NCI-H524 treated with DMSO at 0.1 percent for 48 hours (cell line): ENCODE measurements at places on chromosomes 16 and 17.

GRCh38 chr16:30748634-30749445 lies 615 bp downstream of the PHKG2 start:
- no peak for DNase-seq

GRCh38 chr16:19837984-19838707 lies 46.5 kb downstream of the GPRC5B start:
- no peak for DNase-seq

GRCh38 chr17:67485666-67486065 lies 108.6 kb downstream of the PITPNC1 start:
- no peak for DNase-seq

GRCh38 chr16:19437280-19437679 lies 19.6 kb downstream of the TMC5 start:
- no peak for DNase-seq

DNA sequence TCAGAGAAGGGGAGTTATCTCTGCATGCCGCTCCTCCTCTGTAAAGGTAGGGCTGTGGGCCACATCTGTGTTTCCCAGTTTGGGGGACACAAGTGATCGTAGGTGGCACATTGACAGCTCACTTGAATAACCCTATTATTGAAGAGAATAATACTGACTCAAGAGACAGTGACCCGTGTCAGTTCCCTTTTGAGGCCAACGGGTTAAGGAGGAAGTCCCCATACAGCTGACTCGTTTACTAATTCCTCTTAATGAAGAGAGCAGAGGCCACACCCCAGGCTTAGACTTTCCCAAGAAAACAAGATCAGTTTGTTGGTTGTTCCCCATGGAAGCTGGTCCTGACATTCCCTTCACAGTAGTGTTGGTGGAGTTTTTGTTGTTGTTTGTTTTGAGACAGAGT lies 33.0 kb downstream of the IL4R start:
- no peak for DNase-seq

- no peak for DNase-seq
Observed at GRCh38 chr16:66904846-66905632, 13.6 kb downstream of the CDH16 start.

GRCh38 chr17:76716146-76716838 lies 5.5 kb upstream of the MXRA7 start:
- no peak for DNase-seq

DNA sequence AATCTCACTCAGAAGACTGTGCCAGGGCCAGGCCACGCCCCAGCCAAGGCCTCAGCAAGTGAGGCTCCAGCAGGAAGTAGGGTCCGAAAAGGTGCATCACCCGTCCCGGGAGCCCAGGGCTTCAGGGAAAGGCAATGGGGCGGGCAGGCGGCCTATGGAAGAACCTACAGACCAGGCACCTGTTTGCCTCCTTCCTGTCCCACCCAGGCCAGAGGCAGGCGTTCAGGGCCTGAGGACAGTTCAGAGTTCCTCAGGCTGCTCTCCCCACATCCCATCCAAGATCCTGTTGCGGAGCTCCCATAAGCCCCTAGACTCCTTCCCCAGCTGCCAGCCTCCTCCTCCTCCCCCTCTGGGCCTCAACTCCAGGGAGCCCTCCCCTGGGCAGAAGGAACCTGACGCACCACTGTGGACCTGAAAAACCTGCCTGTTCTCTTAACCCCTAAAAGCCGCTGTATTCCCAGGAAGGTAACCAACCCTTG lies 2.3 kb downstream of the CLUH start:
- DNase-seq = no peak

- no peak for DNase-seq
Observed at GRCh38 chr16:54533856-54534490, 247.4 kb upstream of the IRX3 start.

GRCh38 chr17:49703557-49704277 lies 4.0 kb downstream of the SLC35B1 start:
- DNase-seq = no peak

DNA sequence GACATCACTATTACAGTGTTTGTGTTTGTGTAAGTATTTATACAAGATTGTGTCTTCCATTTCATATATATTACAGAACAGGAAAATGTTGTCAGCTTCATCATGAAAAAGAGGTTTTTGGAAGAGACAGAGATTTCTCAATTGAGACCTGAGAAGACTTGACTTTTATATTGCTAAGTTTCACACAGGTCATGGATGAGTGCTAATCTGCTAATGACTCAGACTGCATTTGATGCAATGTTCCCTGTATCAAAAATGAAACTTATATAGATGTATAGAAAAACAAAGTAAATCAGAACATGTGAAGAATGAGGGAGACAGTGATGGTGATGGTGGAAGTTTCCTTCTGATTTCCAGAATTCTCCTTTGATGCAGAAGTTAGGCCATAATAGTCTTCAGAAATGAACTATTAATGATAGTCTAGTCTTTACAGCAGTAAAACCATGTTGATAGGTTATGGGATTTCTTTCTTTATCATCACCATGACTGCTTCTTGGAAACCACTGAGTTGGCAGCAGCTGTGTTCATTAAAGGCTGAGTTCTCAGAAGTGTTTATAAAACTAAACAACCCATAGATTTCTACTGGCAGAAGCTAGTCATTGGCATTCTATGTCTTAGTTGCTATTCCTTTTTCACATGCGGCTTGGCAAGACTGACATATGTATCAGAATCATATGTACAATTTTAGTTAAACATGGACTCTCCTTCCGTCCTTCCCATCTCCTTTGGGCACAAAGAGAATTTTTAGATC lies 56.1 kb downstream of the PCTP start:
- DNase-seq = no peak

- DNase-seq = no peak
Observed at GRCh38 chr17:48544349-48545021, 424 bp downstream of the HOXB2 start.

GRCh38 chr16:87634411-87634810 lies 32.1 kb downstream of the JPH3 start:
- no peak for DNase-seq

- no peak for DNase-seq
Observed at GRCh38 chr17:11056926-11057325, 184.1 kb upstream of the SHISA6 start.

DNA sequence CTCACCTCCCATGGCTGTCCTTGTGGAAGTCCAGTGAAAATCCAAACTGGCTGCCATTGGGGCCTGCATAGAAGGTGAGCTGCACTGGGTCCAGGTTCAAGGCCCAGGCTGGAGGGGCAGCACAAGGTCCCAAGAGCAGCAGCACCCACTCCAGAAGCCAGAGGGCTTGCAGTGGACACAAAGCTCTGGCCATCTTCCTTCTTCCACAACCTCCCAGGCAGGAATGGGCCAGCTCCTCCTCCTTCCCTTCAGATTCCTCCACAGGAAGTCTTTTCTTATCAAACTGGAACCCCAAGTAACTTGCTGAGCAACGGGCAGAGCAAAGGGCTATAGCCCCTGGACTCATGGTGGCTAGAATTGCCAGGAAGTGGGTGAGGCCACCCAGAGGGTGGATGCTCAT lies at the start of gene ITGA2B:
Gene ITGA2B, minus strand, starts transcription at position 369 of the 400 bp plus-strand sequence. Its CDS starts 176 bp downstream, at position 193.
- DNase-seq = no peak

GRCh38 chr16:78663690-78664089 lies 564.2 kb downstream of the WWOX start:
- no peak for DNase-seq

DNA sequence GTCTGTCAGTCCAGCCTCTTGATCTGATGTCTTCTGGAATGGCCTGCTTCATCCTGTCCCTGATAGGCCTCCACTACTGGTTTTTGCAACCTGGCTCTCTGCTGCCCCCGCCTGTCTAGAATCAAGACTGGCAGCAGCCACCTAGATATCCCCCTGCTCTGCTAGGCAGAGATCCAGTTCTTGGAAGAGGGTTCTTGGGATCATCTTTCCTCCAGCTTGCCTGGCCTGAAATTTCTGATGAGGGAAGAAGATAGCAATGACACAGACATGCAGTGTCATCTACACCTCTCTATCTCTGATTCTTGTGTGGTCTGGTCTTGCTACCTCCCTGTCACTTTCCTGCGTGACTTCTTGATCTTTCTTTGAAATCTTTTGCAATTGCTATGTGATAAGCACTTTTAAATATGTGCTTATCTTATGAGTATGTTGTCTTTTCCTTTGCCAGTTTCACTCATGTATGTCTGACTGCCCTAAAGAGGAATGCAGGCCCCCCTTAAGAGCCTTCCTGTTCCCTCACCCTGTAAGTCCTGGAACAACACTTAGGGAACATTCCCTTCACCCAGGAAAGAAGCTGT lies 20.3 kb upstream of the NFATC3 start:
- DNase-seq = no peak

DNA sequence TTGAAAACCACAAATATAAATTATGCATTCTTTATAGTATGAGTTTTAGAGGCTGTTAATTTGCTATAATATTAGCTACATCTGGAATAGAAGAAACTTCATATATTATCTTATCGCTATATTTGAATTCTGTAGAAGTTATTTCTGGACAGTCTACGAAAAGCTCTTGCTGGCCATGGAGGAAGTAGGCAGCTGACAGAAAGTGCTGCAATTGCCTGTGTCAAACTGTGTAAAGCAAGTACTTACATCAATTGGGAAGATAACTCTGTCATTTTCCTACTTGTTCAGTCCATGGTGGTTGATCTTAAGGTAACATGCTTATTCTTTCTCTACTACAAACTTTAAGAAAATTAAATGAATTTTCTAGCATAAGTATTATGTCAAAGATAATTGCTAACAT lies 96.8 kb downstream of the OMG start:
- DNase-seq = no peak

- no peak for DNase-seq
Observed at GRCh38 chr16:64398793-64399192, 723.1 kb downstream of the CDH11 start.

GRCh38 chr17:8825802-8826201 lies 26.6 kb upstream of the MFSD6L start:
- DNase-seq = no peak

DNA sequence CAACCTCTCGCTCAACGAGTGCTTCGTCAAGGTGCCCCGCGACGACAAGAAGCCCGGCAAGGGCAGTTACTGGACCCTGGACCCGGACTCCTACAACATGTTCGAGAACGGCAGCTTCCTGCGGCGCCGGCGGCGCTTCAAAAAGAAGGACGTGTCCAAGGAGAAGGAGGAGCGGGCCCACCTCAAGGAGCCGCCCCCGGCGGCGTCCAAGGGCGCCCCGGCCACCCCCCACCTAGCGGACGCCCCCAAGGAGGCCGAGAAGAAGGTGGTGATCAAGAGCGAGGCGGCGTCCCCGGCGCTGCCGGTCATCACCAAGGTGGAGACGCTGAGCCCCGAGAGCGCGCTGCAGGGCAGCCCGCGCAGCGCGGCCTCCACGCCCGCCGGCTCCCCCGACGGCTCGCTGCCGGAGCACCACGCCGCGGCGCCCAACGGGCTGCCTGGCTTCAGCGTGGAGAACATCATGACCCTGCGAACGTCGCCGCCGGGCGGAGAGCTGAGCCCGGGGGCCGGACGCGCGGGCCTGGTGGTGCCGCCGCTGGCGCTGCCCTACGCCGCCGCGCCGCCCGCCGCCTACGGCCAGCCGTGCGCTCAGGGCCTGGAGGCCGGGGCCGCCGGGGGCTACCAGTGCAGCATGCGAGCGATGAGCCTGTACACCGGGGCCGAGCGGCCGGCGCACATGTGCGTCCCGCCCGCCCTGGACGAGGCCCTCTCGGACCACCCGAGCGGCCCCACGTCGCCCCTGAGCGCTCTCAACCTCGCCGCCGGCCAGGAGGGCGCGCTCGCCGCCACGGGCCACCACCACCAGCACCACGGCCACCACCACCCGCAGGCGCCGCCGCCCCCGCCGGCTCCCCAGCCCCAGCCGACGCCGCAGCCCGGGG lies 1.3 kb downstream of the FOXC2 start:
- DNase-seq = no peak

DNA sequence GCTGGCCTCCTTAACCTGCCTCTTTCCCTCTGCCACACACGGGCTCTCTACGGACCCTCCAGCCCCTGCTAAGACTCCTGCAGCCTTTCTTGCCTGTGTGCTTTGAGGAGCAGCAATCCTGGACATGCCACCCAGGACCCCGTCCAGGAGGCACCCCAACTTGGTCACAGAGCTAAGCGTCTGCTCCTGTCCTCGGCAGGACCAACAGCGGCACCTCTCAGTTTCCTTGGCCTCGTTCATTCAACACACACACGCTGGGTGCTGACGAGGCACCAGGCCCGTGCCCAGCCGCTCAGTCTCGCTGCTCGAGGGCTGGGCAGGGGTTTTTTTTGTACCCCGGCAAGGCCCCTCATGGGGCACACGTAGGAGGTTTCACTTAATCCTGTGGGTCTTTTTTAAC lies 15.2 kb downstream of the RPH3AL start:
- DNase-seq = no peak

DNA sequence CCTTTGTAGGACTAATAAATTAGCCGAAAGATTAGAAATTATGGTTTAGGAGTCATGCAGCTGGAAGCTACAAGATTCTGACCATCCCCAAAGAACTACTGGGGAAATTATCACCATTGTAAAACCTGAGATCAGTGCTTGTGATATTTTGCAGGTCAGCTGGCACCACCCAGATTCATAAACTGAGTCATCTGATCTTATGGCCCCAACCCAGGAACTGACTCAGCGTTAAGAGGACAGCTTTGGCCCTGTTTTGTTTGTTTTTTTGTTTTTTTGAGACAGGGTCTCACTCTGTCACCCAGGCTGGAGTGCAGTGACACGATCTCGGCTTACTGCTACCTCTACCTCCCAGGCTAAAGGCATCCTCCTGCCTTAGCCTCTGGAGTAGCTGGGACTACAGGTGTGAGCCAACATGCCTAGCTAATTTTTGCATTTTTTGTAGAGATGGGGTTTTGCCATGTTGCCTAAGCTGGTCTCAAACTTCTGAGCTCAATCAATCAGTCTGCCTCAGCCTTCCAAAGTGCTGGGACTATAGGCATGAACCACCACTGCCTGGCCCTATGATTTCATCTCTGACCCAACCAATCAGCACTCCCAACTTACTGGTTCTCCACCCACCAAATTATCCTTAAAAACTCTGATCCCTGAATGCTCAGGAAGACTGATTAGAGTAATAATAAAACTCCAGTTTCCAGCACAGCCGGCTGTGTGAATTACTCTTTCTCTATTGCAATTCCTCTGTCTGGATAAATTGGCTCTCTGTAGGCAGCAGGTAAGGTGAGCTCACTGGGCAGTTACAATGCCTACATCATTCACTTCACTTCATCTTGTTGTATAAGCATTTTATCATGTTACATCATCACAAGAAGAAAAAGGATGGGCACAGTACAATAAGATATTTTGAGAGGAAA lies 79.4 kb upstream of the KSR1 start:
- no peak for DNase-seq
